ENCODE measurements at places on chromosomes 1 and 21.

- DNase-seq, result no peak
These were observed 1.9 kb downstream of the C1orf198 start for GRCh38 chr1:230866171-230867070.

DNA sequence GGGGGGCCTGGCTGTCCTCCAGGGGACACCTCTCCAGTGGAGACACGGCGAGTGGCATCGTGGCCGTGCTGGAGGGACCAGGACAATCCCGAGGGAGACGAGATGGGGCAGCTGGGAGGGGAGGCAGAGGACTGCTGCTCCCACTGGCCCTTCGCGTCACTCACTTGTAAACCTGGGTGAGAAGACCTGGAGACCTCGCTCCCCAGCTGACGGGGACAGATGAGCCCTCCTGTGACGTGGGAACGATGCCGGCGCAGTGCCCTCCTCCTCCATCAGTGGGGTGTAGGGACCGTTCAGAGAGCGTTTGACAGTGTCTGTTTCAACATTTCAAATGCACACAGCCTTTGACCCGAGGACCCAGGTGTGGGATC is 4.6 kb downstream of the SPATC1L start:
- DNase-seq, result no peak

DNA sequence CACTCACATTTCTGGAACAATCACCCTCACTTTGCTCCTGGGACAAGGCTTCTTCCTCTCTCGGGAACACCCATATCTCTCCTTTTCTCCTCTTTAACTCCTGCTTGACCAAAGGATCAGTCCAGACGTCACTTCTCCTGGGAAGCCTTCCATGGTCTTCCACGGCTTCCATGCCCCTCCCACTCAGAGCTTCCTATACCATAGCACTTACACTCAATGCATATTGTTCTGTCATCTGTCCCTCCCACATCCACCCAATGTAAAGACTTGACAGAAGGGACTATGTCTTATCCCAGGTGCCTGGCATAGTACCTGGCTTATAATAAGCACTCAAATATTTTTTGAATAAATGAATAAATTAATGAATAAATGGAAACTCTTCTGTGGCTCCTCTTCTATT is 28.2 kb downstream of the CD34 start:
- peak; percentile 34 for DNase-seq

GRCh38 chr1:178048883-178049282 is 45.0 kb upstream of the RASAL2 start:
- DNase-seq, result no peak

DNA sequence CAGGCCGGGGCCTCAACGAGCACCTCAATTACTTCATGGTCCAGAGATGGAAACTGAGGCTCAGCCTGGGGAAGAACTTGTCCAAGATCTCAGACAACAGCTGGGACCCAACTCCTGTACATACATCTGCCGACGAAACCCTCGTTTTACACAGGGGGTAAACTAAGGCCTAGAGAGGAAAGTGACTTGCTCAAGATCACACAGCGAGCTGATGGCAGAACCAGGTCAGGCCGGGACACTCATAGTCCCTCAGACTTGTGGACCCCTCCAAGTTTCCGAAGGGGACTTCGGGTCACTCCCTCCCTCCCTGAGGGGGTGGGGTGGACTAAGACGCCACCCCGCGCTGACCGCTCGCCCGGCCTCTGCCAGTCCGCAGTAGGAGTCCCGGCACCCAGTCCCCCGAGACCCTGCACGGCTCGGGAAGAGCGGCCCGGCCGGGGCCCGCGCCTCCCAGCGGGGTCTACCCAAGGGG is 430 bp downstream of the WASF2 start:
- DNase-seq, result no peak

DNA sequence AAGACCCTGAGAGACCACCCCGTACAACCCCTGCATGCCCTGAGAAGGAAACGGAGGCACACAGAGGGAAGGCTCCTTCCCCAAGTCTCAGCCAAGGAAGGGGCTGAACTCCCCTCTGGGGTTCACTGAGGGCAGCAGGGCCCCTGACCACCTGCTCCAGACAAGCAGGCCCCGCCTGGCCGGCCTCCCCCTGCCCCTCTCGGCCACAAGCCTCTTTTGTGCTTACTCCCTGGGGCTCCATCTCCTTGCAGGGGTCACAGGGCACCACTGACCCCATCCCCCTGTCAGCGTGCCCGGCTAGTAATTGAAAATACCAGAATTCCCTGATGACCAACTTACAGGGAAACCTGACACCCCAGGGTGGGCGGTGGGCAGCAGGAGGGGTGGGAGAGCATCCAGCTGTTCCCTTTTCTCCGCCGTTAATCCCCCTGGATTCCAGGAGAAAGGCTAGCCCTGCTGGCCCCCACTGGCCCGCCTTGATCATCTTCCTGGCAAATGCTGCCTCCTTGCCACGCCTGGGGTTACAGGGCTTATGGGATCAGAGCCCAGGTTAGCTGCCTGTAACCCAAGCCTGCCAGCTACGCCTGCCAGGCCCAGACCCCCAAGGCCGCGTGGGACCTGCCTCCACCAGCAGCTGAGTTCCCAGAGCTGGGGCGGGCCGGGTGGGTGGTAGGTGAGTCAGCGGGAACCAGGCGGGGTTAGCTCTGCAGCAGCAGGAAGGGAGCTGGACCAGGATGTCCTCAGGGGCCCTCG is 96.1 kb downstream of the LACTBL1 start:
- DNase-seq, result no peak

DNA sequence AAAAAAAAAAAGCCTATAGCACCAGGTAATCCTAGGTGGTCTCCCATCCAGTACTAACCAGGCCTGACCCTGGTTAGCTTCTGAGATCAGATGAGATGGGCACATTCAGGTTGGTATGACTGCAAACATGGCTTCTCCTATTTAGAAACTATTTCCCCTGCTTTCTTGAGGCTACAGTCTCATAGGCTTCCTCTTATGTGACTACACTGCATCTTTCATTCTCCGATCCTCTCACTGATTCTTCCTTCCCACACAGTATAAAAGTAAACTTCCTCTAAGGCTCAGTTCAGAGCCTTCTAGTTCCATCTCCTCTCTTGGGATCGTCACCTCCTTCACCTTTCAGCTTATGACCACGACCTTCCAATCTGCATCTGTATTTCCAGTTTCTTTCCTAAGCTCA is 30.4 kb upstream of the RNF2 start:
- no peak for DNase-seq

GRCh38 chr1:42423681-42424080 is 32.1 kb downstream of the ZMYND12 start:
- no peak for DNase-seq

GRCh38 chr21:20026543-20026942 is 971.7 kb upstream of the NCAM2 start:
- no peak for DNase-seq

DNA sequence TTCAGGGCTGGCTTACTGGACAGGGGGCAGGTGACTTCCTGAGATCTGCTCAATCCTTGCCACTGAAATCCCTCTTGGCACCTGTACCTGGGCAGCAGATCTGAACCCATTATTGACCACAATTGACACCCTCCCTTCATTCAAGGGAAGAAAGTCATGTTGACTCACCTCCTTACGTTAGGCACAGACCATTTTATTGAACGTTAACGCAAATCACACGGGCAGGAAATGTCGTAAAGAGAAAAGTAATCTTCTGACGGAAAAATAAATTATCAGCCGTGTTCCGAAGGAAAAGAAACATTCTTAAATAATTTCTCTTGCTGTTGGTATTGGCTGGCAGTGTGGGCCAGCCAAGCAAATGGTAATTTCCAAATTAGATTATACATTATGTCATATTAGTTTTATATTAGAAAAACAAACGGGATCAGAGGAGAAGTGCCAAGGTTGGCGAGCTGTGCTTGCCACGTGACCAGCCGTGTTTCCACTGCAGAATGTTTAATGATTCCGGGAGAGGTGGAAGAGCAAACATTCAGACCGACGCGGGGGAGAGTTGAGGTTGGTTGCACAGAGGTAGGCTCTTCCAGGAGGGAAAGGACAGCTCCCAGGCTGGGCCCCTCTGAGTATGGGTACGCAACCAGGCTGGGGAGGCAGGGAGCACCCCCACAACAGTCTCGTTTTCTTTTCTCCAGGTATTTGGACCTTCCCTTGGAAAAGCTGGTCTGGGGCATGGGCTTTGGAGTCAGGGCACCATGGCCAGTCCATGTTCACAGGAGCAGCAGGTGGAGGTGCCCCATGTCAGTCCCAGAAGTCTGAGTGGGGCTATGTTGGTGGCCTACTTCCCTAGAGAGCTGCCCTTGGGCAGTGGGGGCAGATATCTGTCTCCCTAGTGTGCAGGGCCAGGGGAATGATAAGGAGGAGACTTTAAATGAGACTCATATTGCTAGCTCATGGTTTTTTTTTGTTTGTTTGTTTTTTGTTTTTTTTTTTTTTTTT is 121.1 kb downstream of the FOXD2 start:
- no peak for DNase-seq

DNA sequence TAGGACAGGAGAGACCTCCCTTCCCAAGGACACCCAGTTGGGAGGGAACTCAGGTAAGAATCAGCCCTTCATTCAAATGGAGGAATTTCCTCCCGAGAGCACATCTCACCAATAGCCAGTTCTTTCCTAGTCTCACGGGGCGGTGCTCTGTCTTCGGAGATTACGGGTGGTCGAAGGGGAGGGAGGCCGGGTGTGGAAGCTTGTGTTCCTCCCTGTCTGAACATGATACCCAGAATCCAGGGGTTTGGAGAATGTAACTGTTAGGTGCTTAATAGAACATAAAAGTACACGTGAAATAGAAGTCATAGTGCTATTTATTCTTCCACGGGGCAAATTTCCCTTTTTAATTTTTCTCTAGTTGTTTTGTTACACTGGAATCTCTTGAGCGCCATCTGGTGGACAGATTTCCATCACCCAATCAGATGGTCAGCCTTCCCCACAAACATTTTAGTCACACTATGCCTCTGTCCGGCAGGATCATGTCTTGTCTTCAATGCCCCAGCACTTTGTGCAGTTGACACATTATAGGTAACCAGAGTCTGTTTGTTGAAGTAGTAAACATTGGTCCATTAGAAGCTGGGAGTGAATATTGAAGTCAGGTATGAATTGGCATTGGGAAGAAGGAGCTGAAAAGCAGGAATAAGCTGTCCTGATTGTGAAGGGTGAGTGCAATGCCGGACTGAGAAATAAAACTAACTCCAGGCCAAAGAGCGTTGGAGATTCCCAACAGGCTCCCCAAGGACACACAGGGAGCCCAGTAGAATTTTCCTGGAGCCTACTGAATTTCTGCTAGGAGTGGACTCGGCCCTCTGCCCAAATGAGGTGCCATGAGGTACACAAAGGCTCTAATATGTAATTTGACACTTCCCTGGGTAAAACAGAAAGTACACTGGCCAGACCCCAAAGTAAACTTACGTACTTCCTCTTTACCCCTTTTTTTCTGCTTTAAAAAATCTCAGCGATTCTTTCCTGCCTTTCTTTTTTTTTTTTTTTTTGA is 27.6 kb upstream of the ZNF697 start:
- DNase-seq, result peak; percentile 93

- no peak for DNase-seq
These were observed 49.1 kb downstream of the ELK4 start for GRCh38 chr1:205582471-205583291.

DNA sequence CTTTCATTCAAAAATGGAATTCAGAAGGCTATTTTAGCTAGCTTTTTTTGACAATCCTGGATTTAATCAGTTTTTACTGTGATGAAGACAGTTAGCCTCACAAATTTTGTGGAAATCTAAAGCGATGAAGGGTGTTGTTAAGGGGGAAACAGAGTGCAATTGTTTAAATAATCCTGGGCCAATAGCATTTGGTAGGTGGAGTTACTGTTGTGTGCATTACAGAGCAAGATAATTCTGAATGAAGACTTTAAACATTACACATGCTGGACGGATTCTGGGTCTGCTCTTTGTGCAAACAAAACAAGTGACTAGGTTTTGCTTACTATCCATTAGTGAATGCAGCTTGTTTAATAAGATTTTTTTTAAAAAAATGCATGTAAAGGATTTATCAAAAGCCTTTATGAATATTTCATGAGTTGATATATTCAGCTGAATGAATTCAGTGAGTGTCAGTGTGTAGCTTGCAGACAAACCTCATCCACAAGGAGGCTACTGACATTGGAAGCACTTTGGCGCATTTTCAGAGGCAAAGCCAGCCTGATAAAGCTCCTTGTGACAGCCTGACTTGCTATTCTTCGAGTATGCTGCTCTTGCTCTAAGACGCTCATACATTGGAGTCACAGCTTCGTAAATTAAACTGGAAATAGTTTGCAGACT is 199.6 kb downstream of the PDE4B start:
- DNase-seq, result peak; percentile 90

DNA sequence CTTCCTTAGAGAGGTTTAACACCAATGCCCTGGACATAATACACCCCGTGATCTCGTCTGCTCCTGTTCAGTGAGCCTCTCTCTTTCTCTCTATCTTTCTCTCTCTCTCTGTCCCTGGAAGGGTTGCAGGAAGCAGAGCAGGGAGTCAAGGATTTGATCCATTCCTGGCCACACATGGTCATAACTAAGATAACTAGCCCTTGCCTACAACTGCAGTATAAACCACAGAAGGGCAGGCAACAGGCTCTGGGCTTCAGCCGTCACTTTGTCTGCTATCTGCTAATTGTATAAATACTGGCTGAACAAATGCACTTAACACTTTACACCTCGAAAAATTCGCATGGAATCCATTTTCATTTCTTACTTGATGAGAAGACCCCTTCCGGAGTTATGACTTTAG is 357.5 kb upstream of the RUNX1 start:
- no peak for DNase-seq

GRCh38 chr1:207342332-207342731 is 20.9 kb downstream of the CD55 start:
- no peak for DNase-seq

- peak; percentile 40 for DNase-seq
These were observed 726.5 kb upstream of the ADAMTS5 start for GRCh38 chr21:27693376-27693775.

DNA sequence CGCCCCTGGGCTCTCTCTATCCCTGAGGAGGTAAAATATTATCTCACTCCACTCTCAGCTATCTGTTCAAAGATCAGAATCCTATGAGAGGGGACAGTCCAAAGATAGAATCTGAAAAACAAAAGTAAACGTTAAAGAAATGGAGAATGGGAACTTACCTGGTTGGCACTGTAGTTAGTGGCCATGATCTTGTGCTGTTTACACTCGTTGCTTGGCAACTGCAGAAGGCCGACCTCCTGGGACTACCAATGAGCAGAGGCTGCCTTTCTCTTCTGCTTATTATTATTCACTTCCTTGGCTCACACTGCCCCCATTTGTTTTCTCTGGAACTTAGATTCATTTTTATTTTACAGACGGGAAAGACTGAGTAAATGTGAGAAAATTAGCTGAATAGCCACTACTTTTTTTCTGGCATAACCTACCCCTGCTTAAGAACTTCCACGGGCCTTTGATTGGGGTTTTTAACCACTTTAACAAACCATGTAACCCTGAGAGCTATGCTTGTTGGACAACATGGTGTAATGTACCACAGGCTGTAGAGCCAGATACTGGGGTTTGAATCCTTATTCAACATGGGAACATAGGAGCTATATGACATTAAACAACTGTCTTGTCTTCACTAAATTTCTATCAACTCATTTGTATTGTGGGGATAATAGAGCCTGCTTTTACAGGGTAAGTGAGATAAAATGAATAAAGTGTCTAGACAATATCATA is at the start of gene CFAP126:
Gene CFAP126 (minus strand): TSS at position 193 of the 717 bp plus-strand sequence. CDS start 8 bp downstream, at position 185.
- DNase-seq, result peak; percentile 90

- DNase-seq, result no peak
These were observed 2.8 kb upstream of the CTRC start for GRCh38 chr1:15435239-15436077.
